Ecto neural progenitor cell (in vitro differentiated cells): ENCODE measurements at places on chromosomes 16 and 17.
A peak's percentile ranks its signal among the peaks of the same experiment; 100 is the strongest.

- DNase-seq: no peak
These were observed 27.6 kb downstream of the RAI1 start for GRCh38 chr17:17708816-17709215.

DNA sequence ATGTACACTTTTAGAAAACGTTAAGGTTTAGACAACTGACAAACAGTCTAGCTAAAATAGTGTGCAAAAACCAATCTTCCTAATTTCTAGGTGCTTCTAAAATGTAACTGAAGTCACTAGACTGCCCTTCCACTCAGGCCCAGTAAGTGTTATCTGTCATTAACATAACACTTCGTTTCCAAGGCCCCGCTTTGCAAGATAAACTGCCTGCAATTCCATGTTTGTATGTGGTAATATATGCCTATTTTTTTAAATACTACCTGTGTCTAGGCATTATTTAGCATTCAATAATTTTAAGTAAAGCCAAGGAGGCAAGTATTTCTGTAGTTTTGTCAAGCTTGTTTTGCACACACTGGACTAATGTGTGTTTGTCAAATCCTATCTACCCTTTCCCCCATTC lies 3.2 kb downstream of the USP32 start:
- no peak for DNase-seq

DNA sequence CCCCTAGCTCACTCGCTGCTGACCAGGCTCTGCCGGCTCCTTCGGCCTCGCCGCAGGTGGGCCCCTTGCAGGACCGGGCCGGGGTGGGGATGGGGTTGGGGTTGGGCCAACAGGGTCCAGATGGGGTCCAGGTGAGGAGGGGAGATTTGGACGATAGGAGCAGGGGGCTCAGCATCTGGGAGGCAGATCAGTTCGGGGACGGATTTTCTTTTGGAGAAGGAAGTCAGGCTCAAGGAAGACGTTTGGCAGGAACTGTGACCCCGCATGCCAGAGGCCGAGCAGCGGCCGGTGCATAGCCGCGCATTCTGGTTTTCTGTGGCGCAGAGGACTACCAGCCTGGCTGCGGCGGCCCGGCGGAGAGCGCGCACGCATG lies 845 bp upstream of the ALDOA start:
- DNase-seq: no peak

- no peak for DNase-seq
These were observed 117.0 kb downstream of the AATF start for GRCh38 chr17:37065486-37066321.

DNA sequence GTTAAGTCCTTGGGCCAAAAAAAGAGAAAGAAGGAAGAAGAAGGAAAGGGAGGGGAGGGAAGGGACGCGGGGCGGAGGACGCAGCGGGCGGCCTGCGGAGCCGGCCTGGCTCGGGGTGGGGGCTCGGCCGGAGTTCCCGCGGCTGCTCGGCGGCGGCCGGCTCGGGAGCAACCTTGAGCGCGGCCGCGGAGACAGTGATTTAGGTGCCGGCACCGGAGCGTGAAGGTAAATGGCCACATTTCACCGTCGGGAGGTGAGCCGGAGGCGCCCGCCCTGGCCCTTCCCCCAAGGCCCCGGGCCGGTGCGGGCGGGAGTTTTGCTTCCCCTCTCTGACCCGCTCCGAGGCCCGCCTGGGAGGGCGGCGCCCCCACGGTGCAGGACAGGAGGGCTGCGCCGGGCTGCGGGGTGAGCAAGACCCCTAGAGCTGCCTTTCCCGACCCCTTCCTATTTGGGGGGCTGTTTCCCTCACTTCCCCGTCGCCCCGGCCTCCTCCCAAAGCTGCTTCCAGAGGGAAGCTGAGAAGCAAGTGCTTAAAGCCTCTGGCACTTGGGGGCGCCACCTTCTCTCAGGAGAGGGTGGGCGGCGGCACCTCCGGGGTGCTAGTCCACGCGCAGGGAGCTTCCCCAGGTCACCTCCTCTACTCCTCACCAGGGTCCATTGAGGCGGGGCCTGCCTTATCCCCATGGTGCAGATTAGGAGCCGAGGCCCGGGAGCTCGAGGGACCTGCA lies 56.5 kb downstream of the MRM1 start:
- peak; percentile 76 for DNase-seq

DNA sequence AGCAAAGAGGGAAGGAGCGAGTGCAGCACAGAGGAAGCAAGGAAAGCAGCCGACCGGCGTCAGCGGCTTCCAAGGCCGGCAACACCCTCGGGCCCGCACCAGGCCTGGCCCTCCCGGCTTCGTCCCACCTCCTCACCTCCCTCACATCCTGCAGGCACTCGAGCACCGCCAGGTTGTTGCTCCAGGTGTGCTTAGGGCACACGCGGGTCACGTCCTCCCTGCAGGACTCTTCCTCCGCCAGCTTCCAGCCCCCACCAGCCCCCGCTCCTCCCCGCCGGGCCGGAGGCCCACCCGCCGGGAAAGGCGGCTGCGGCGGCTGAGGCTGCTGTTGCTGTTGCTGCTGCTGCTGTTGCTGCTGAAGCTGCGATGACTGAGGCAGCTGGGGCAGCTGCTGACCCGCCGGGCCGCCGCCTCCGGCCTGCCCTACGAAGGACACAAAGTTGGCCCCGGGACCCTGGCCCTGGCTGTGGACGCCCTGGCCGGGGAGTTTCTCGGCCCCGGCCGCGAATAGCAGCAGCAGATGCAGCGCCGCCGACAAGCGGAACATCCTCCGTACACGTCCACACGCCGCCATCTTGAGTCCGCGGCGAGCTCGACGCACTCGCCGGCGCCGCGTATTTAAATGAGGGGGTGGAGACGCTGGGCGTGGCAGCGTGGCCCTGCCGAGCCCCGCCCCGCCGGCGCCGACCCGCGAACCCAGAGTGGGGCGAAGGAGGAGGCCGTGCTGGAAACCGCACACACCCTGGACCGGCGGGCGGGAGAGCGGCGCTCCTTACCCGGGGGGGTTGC lies at the start of gene GLG1:
GLG1 (minus strand) TSS at position 594 of the 789 bp plus-strand sequence; CDS start at position 574, 20 bp downstream.
- DNase-seq: peak; percentile 93

GRCh38 chr16:52256310-52257078 lies 290.4 kb downstream of the TOX3 start:
- no peak for DNase-seq

- DNase-seq: no peak
These were observed 28.3 kb downstream of the CCDC40 start for GRCh38 chr17:80064696-80065095.

GRCh38 chr16:74296104-74296431 lies 546 bp upstream of the PSMD7 start:
- DNase-seq: no peak

- no peak for DNase-seq
These were observed 91.6 kb downstream of the ZDHHC7 start for GRCh38 chr16:84919708-84920107.

- no peak for DNase-seq
These were observed 47.9 kb downstream of the SETD6 start for GRCh38 chr16:58563235-58563634.

- no peak for DNase-seq
These were observed 16.6 kb upstream of the PDXDC1 start for GRCh38 chr16:14958323-14958600.

DNA sequence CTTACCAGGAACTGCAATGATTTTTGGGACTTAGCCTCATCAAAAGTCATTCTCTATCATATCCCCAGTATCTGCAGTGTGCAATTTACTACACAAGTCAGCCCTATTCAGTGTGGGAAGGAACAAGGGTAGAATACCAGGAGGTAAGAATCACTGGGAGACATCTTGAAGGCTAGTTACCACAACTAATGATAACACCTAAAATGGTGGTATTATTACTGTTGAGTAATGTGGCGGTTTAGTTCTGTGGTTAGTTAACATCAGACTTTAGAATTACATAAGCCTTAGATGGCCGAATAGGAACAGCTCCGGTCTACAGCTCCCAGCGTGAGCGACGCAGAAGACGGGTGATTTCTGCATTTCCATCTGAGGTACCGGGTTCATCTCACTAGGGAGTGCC lies 567.9 kb upstream of the CDH11 start:
- DNase-seq: no peak

- no peak for DNase-seq
These were observed 31.6 kb downstream of the NTN1 start for GRCh38 chr17:9052921-9053320.

- no peak for DNase-seq
These were observed 2.4 kb upstream of the C1QTNF8 start for GRCh38 chr16:1098266-1098991.

GRCh38 chr17:564526-565065 lies 150.0 kb downstream of the VPS53 start:
- no peak for DNase-seq

GRCh38 chr16:69123910-69124309 lies 8.5 kb downstream of the CHTF8 start:
- DNase-seq: peak; percentile 57

DNA sequence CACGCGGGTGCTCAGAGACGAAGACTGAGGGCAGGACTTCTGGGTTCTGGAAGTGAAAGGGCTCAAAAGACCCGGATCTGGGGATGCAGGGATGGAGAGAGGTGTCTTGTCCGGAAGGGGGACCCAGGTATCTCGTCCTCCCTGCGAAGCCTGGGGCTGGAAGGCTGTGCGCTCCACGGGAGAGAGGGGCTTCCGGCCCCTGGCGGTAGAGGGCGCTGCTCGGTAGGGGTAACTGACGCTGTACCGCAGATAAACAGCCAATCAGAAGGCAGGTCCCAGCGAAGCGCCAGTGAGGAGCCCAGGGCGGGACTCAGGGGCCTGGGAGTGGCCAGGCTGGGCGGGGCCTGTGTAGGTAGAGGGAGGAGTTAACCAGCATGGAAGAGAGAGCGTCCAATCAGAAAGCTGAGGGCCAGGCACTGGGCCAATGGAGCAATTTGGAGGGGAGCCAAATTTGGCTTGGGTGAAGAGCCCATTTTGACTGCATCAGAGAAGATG lies 804 bp downstream of the TGFB1I1 start:
- DNase-seq: no peak

- DNase-seq: no peak
These were observed 4.8 kb upstream of the N4BP1 start for GRCh38 chr16:48614759-48615158.

GRCh38 chr16:88731699-88732098 lies 25.4 kb downstream of the CTU2 start:
- no peak for DNase-seq

- DNase-seq: no peak
These were observed 147.7 kb upstream of the WSCD1 start for GRCh38 chr17:5922476-5922875.

DNA sequence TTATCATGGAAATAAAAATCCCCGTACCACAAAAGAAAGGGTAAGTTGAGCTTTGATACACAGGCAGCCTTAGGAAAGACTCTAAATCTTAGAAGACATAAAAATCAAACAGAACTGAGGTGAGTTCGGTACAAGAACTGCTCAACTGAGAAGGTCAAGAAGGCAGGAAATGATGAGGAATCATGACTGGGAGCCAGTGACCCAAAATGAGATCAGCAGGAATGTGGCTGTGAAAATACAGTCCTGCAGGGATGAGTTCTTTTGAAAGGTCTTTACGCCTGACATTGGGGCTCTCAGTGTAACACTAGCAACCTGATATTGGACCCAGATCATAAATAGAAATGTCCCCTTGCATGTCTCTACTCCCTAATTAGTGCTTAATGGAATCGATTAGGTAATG lies 56.3 kb upstream of the CDH11 start:
- no peak for DNase-seq

DNA sequence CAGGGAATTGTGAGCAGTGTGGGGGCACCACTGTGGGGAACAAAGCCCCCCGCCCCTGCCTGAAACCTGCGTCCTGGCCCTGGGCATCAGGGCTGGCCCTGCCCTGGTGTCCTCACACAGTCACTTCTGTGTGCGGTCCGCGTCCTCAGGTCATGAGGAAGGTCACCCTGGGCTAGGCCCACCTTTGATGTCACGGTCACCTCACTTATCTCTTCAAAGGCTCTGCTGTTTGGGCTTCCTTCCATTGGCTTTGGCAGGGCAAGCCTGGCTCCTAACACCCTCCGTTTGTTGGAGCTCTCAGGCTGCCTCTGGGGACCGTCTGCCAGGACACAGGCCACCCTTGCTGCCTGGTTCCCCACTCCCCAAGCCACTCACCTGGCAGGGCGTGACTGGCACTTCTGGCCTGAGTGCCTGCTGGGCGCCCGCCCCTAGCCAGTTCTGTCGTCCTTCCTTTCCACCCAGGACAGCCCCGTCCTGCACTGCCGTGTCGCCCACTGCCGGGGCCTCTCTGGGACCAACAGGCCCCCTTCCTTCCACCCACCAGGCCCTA lies 8.8 kb downstream of the CENPX start:
- DNase-seq: no peak

DNA sequence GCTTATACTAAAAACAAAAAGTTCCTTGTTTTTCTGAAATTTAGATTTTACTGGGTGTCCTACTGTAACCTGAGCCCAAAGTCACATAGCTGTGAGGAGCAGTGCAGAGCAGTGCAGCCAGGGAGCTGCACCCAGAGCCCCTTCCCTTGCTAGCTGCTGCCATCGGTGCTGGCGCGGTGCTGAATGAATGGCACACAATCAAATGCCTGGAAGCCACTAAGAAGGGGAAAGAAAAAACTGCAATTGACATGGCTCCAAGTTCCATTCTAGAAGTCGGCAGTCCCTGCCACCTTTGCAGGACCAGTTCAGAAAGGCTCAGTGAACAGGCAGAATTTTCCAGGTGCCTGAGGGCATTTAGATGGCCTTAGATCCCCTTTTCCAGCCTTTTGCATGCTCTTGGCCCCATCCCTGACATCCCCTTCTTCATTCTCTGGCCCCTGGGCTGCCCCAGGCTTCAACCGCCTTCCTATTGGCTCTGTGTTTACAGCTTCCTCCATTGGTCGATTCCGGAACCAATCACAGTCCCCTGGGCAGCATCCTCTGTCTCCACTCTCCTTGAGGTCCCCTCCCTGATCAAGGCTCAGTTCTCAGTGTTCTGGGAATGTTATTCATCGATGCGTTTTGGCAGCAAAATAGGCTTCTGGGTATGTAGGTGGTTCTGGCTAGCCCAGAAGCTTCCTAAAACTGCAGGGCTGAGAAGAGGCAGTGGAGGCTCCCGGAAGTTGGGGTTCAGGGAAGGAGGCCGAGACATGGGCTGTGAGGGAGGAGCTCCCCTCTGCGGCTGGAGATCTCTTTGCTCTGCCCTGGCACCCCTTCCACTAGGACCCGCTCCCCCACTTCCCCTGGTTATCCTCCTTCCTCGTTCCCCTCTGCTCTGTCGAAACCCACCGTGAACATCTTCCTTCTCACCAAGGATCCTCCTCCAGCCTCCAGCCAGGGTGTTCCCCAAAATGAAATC lies 37.9 kb downstream of the ATP2C2 start:
- no peak for DNase-seq

DNA sequence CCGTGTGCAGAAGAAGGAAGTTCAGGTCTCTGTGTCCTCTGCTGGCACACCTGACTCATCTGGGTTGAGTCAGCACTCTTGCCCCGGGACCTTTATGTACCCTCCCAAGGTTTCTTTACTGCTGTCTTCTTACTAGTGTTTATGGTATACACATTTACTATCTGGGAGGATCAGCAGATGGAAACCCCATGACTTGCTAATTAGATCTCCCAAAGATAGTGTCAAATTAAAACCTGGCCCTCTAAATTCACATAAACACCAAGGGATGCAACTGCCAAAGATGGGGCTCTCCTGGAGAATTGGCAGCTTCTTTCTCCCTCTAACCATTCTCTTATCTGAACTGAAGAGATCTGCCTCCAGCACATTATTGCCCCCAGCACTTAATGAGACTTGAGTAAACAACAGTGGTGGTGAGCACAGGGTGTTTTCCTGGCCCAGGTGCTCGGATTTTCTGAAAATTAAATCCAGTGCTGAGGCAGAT lies 718.1 kb upstream of the SOX9 start:
- no peak for DNase-seq

- no peak for DNase-seq
These were observed 491 bp downstream of the POLR2C start for GRCh38 chr16:57462978-57463362.

- DNase-seq: peak; percentile 76
These were observed 1.1 kb upstream of the HAPSTR1 start for GRCh38 chr16:9090101-9090959.
